Left renal cortex interstitium (tissue), 4 donors: ENCODE measurements at places on chromosomes 2 and 18. TPM values are rescaled to one million over a fixed set of nuclear protein-coding genes. Genes with fewer than 3 reads are reported as not detected.
A peak's percentile ranks its signal among the peaks of the same experiment; 100 is the strongest.

DNA sequence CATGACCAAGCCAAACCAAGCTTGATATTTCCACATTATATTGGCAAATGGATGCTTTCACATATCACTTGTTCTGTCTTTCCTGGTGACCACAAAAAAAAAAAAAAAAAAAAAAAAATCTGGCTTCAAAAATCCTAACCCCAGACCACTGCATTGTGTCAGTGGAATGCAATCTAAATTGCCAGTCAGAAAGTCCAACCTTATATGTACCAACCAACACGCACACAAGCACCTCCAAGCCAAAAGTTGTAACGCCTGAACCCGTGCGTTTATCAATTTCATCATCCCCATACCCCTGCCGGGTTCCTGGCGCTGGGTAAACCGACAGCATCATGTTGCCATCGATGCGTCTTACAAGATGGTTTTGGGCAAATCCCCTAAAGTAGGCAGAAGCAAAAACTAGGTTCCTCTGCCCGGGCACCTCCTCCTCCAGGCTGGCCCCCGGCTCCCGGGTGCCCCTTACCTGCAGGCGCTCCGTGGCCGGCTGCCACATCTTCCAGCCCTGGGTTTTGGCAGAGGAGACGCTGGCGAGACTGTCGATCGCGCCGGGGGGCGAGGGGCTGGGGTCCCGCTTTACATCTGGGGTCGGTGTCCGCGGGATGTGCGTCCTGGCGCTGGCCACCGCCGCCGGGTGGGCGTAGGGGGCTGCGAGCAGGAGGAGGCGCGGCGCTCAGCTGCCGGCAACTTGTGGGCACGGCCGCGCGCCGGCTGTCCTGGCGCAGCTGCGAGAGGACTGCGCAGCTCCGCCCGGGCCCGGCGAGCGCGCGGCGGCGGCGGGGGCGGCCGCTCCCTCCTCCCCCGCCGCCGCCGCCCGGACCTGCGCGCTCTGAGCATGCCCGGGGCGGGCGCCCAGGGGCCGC, at the start of gene PID1:
PID1 (minus strand) TSS at position 737 of the 860 bp plus-strand sequence; CDS start at position 493, 244 bp downstream.
- no peak for DNase-seq

DNA sequence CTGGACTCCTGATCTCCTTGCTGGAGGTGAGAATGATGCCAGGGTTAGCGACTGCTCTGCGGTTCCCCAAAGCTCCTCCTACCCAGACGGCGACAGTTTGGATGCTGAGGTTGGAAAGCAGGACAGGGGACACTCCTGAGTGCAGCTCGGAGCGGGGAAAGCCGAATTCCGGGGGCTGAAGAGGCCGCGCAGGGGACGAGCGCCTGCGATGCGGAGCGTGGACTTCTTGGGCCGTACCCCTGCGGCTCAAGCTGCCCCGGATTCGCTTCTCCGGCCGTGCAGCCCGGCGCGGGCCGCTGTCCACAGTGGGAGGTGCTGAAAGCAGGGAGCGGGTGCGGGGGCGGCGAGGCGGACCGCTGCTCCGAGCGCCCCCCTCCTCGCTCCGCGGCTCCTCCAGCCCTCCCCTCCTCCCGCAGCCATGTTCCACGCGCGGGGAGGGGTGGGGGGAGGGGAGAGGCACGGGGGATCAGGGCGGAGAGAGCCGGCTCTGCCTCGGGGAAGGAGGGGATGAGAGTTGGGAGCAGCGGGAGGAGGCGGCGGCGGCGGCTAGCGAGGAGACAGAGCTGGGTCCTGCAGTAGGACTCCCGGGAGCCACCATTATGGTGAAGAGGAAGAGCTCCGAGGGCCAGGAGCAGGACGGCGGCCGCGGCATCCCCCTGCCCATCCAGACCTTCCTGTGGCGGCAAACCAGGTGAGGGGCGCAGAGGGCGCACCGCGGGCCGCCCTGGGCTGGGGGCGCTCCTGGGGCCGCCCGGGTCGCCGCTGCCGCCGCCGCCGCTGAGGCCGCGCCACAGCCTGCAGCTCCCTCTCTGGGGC, at the start of gene UNC80:
UNC80 (plus strand) TSS at position 359 of the 816 bp plus-strand sequence; CDS start at position 600, 241 bp downstream.
- DNase-seq = peak; percentile 66

- no peak for DNase-seq
Measured at GRCh38 chr2:220887271-220887870, 684.7 kb downstream of the EPHA4 start.

- DNase-seq = no peak
Measured at GRCh38 chr2:6957910-6958615, 40.9 kb downstream of the RNF144A start.

Gene FER1L5
- 2.7 TPM for polyA plus RNA-seq

Gene FAM161A
- 13.9 TPM for polyA plus RNA-seq

Gene SRD5A2
- 0.07 TPM for polyA plus RNA-seq

Gene VWC2L
- 0.07 TPM for polyA plus RNA-seq
